ENCODE measurements at places on chromosomes 6 and 20.

GRCh38 chr20:38000293-38000692 lies 33.0 kb downstream of the TTI1 start:
- DNase-seq: no peak

GRCh38 chr6:91566467-91566866 lies 979.6 kb upstream of the MAP3K7 start:
- DNase-seq: no peak

DNA sequence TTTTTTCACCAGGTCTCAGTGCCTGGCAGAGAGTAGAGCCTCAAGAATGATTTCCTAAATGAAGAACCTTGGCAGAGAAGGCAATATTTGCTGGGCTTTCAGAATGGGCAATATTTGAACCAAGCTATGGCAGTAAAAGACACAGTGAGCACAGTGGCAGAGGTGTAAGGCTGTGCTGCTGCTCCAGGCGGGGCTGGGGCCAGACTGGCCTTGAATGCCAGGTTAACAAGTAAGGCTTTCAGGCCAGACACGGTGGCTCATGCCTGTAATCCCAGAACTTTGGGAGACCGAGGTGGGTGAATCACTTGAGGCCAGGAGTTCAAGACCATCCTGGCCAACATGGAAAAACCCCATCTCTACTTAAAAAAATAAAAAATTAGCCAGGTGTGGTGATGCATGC lies 8.5 kb upstream of the MYL9 start:
- no peak for DNase-seq

DNA sequence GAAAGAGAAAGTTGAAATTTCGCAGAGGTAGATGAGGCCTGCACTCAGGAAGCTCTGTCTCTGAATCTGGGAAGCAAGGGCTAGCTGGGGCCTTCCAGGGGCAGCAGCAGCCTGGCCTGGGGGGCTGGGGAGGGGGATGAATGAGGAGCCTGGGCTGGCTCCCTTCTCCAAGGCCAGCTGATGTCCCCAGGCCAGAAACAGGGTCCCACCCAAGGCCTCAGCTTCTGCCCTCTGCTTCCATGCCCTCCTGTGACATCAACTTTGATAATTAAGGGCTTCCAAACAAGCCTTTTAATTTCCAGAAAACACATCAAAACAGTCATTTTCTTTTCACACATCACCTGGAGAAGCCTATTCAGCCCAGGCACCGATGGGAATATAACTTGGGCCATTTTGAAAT lies 15.4 kb downstream of the TFAP2A start:
- DNase-seq: no peak

DNA sequence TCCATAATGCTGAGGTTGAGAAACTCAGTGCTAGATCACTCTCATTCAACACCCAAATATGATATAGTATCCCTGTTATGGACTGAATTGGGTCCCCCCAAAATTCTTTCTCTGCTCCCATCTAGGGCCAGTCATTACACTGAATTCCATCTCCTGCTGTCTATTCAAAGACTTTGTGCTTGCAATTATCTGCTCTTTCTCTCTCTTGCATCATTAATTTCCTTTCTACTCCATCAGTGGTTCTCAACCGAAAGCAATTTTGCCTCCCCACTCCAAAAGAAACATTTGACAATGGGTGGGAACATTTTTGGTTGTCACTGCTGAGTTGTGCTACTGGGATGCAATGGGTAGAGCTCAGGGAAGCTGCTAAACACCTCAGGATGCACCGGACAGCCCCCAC lies 271.5 kb upstream of the CDYL start:
- no peak for DNase-seq

DNA sequence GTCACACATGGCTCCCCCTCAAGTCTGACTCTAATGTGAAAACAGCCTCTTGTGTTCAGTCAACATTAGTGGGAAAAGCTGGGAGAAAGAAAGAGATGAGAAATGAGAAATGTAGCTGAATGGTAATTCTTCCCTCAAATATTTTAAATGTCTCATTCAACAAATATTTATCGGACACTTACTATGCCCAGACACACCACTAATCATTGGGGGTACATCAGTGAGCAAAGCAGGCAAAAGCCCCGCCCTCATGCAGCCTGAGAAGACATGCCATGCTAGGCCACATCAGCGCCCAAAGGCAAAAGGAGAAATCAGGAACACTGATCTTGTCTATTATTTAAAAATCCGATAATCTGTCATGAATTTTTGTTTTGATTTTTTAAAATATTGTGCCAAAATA lies 89.9 kb upstream of the ASF1A start:
- DNase-seq: no peak

DNA sequence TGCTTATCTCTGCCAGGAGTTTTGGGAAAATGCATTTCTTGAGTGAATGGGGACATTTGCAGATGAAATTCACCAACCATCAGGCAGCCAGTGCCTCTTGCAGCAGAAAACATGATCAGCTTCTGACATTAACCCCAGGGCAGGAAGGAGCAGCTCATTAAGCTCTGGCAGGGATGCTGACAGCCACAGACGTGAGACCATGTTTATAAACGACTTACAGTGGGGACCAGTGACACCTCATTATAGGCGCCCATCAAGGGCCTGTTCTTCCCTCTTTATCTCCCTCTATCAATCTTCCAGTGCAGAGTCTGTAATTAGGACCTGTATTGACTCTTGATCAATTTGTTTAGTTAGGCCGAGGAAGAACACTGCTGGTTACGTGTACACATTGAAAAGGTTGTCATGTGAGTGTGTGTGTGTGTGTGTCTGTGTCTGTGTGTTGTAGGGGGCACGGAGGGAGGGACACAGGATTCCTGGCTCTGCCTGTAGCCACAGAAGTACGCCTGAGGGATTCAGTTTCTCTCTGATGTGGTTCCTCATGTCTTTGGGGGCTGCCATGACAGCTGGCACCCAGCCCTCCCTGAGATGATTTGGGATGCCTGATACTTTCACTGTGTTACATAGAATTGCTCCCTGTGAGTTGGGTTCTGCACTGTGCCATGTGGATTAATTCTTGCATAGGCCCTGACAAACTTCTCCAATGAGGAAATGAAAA lies 428.4 kb upstream of the CHD6 start:
- no peak for DNase-seq

GRCh38 chr6:8335381-8335780 lies 100.0 kb downstream of the SLC35B3 start:
- DNase-seq: no peak

- DNase-seq: no peak
These were observed 29.4 kb downstream of the NCOA5 start for GRCh38 chr20:46060301-46060881.

- DNase-seq: no peak
These were observed 265.1 kb downstream of the PREX1 start for GRCh38 chr20:48562586-48563116.

GRCh38 chr6:81326881-81327561 lies 425.5 kb downstream of the TENT5A start:
- no peak for DNase-seq

- DNase-seq: no peak
These were observed 121.3 kb downstream of the TOX2 start for GRCh38 chr20:44035924-44036323.

GRCh38 chr20:57756213-57756612 lies 46.4 kb upstream of the PMEPA1 start:
- DNase-seq: no peak

GRCh38 chr6:37906121-37906520 lies 86.6 kb downstream of the ZFAND3 start:
- DNase-seq: no peak

DNA sequence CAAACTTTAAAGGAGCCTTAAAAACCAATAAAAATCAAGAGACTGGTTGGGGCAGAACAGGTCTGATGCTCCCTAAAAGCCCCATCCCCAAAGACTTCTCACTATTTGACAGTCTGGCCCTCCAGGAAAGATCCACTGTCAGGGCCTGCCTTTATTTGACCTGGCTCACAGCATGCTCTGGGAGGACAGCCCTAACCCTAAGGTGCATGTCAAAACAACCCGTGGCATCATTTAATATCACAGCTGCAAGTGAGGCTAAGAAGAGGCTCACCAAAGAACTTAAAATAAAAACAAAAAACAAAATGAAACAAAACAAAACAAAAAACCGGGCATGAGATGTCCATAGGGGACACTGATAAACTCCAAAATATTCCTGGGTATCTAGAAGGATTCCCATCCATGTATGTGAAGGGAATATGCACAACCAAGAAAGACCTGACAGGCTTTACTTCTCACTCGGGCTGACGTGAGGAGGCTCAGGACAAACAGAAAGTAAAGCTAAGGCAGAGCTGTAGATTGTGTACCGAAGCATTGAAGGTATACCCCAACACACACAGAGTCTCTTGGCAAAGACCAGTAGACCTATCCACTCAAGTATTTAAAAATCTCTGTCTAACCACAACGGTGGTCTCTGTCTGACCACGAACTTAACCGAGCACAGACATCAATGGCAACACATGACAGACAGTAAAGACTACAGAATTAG lies 57.3 kb downstream of the AHI1 start:
- no peak for DNase-seq

DNA sequence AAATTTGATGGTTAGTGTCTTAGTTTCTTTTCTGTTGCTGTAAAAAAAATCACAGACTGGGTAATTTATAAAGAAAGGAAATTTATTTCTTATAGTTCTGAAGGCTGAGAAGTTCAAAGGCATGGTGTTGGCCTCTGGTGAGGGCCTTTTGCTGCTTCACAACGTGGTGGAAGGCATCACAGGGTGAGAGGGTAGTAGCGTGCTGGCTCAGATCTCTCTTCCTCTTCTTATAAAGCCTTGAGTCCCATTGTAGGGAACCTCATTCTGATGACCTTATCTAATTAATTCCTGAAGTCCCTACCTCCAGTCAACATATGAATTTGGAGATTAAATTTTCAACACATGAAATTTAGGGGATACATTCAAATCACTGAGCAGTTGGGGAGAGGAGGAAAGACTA lies 62.0 kb downstream of the ARID1B start:
- no peak for DNase-seq

GRCh38 chr6:127518710-127519468 lies at the start of gene MTCL3:
Gene MTCL3, minus strand, starts transcription at chr6:127519335.
- peak; percentile 90 for DNase-seq

DNA sequence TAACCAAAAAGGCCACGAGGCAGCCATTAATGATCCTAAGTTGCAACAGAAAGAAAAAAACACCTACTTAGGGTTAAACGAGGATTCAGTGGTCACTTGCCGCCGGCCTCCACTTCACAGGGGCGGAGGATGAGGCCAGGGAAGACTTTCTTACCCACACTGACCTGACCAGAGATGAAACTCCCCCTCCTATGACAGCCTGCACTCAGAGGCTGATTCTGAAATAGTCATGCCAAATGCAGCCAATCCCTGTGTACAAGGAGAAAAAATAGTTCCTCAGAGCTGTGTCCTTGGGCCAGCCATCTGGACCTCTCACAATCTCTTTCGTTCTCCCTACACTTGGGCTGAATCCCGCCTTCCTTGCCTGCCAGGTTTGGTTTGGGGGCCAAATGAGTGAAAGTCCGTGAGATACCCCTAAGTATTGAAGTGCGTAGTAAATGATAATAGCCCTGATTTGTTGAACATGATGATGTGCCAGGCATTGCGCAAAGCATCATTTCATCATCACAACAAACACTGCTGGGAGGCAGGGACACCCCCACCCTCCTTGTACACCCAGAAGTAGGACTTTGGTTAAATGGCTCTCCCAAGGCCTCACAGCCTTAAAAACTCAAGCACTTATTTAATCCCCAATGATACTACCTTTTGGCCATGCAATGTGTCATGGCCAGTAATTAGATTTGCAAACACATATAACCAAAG lies 3.2 kb upstream of the IRF4 start:
- DNase-seq: no peak

GRCh38 chr20:24637941-24638340 lies 168.5 kb downstream of the SYNDIG1 start:
- no peak for DNase-seq

DNA sequence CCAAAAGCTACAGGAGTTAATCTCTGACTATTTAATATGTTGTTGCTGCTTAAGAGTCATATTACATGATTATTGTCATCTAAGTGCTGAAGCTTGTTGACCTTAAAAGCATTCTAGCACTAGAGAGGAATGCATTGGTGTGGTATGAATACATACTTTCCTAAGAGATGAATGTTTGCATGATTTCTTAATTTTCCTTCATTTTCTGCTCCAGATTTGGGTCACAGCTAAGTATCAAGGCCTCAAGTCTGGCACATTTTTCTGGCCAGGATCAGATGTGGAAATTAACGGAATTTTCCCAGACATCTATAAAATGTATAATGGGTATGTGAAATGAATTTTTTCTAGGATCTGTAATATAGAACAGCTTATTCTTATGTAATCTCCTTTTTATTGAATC lies 53.6 kb downstream of the ENPP1 start:
- no peak for DNase-seq

DNA sequence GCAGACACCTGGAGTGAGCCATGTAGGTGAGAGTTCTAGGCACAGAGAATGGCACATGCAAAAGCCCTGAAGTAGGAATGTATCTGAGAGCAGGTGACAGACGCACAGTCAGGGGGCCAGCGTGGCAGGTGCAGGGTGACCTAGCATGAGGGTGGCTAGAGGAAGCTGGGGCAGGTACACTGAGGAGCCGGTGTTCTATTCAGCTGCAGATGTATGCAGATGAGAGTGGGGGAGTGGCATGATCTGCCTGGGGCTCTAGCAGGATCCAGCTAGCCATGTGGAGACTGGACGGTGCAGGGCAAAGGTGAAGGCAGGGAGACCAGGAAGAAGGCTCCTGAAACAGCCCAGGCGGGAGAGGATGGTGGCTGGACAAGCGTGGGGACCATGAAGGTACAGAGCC lies 10.7 kb downstream of the PEDS1 start:
- no peak for DNase-seq
